Stomach (tissue), 19 donors: ENCODE measurements at places on chromosomes 4 and X. TPM values are rescaled to one million over a fixed set of nuclear protein-coding genes. Genes with fewer than 3 reads are reported as not detected.

DNA sequence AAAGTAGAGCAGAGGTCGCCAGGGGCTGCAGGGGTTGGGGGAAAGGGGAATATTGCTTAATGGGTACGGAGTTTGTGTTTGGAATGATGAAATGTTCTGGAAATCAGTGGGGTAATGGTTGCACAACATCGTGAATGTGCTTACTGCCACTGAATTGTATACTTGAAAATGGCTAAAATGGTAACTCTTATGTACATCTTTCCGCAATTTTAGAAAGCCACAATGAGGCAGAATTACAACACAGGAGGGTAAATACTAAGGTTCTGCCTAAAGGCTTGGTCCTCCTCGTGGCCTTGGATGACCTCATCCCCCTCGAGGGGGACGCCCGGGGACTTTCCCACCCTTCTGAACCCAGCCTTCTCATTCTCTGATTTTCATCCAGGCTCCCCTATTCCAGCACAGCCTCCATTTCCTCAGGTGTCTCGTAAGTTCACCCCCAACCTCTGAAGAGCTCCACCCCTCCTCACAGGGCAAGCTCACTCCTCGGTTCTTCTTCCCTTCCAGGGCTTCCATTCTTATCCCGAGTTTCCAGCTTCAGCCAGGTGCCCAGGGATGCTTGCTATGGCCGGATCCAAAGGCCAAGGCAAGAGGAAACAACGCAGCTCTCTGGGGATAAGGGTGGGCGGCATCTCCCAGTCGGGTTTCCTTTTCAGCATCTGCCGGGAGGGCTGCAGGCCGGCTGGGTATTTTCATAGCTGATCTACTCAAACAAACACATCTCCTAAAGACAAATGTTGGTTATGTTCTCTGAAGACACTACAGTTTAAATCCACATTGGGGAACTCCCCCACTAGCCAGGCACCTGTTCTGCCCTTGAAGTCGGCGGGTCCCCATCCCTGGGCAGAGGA is 71.3 kb upstream of the ACSL1 start:
- H3K4me1 ChIP-seq, result peaks cover 5% of the 10 kb centered on the region
- DNase-seq, result no peak
- no peak overlapping the region for H3K4me3 ChIP-seq
- no peaks in the 10 kb centered on the region for H3K27me3 ChIP-seq

GRCh38 chrX:30572004-30572403 is 5.6 kb downstream of the TASL start:
- DNase-seq, result no peak
- no peak overlapping the region for H3K27ac ChIP-seq
- no peaks in the 10 kb centered on the region for H3K4me1 ChIP-seq
- H3K36me3 ChIP-seq, result no peaks in the 10 kb centered on the region

SYTL4 gene
- total RNA-seq, result 26.1 TPM

TCEAL8 gene
- 70.0 TPM for total RNA-seq

ARX gene
- total RNA-seq, result 0.58 TPM
